Activated CD4-positive, alpha-beta T cell treated with anti-CD3 and anti-CD28 coated beads, Interleukin-10, Interleukin-2, amounts not matched to agents 100 ng/mL and 50 ng/mL, durations not matched to agents 16 hours and 8 hours (primary cell): ENCODE measurements at places on chromosomes 1 and 21.
A peak's percentile ranks its signal among the peaks of the same experiment; 100 is the strongest.

DNA sequence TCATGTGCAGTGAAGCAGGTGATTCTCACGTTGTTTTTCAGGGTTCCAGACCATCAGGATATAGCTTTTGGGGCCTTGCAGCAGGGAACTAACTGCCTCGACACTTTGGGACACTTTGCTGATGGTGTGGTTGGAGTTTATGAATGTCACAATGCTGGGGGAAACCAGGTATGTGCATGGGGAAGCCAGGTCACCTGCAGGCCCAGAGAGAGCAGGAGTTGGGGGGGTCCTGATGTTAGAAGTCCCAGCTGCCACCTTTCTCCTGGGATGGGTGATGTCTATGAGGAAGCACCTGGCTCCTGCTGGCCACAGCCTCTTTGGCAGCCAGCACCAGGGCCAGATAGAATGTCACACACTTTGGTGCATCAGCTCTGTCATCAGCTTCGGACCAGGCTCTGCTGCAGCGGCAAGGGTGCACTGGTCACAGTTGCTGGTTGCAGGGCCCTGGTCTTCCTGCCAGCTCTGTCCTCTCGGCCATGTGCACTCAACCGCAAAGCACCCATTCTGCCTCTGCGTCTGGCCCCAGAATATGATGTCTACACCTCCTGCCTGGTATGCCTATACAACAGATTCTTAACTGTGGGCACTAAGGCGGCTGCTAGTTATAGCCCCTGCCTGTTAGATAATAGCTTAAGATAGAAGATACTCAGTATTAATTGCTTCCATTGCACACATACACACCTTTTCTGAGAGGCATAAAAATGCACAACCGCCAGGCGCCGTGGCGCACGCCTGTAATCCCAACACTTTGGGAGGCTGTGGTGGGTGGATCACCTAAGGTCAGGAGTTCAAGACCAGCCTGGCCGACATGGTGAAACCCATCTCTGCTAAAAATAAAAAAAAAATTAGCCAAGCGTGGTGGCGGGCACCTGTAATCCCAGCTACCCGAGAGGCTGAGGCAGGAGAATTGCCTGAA, 160.7 kb downstream of the PGBD5 start:
- no peak for DNase-seq

DNA sequence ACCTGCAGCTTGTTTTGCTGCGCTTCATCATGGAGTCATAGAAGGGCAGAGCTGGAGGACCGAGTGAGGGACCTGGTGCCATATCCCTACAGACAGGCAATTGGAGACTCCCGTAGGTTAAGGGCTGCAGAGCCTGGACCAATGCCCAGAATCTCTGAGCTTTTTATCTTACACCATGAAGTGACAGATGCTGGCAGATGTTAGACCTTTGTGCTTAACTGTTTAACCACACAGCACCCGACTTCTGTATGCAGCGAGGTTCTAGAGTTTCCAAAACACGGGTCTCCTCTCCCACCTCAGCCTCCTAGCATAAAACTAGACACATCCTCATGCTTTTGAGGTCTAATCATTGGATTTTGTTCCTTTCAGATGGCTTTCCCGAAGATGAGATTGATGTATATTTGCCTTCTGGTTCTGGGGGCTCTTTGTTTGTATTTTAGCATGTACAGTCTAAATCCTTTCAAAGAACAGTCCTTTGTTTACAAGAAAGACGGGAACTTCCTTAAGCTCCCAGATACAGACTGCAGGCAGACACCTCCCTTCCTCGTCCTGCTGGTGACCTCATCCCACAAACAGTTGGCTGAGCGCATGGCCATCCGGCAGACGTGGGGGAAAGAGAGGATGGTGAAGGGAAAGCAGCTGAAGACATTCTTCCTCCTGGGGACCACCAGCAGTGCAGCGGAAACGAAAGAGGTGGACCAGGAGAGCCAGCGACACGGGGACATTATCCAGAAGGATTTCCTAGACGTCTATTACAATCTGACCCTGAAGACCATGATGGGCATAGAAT, 47.6 kb downstream of the B3GALT5 start:
- no peak for DNase-seq

DNA sequence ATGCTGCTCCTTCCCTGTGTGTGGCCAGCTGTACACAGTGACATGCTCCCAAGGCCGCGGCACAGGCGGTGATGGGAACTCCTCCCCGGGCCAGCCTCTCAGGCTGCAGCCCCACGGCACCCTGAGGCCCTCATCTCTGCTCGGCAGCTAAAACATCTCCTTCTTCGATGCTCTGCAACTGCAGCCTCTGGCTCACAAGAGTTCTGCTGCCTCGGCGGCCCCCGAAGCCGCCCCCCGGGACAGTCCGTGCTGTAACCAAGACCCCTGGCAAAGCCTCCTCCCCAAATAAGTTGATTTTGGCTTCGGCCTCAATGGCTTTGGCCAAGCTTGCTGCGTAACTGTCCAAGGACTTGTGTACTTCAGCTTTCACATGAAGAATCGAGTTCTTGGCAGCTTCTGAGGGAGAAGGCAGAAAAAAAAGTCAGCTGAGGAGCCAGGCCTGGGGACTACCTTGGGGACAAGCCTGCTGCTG, 51.3 kb downstream of the GPR161 start:
- no peak for DNase-seq

GRCh38 chr1:29090937-29091618, 32.6 kb downstream of the TMEM200B start:
- no peak for DNase-seq

GRCh38 chr1:223771469-223771813, 59.1 kb downstream of the CAPN2 start:
- DNase-seq, result no peak

DNA sequence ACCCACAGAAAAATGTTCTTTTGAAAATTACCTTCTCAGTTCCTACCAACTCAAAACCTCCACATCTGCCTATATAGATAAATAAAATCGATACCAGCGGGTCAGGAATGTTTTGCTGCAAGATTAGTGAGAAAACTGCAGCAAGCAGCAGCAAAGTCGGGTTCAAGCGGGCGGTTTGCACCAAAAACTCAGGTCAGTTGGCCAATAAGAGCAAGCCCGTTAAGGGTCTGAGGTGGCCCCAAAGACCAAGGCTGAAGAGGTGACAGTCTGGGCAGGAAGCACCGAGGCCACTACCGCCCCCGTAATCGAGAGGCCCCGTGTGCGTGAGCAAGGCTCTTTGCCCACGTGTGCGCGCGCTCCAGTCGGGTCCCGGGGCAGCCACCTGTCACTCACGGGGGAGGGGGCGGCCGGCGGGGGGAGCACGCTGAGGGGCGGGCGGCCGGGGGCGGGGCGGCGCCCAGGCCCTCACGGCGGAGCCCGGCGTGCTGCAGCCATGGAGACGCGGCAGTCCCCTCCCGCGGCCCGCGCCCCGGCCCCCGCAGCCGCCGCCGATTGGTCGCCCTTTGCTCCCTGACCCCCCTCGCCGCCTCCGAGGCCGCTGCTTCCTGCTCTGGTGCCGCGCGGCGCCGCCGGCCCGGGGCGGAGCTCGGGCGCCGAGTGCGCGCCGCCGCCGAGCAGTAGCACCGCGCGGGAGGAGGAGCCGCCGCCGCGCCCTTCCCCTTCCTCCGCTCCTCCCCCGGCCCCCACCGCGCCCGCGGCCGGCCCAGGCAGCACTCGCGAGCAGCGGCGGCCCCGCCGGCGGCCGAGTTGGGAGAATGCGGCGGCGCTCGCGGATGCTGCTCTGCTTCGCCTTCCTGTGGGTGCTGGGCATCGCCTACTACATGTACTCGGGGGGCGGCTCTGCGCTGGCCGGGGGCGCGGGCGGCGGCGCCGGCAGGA, at the start of gene GALNT2:
Gene GALNT2 (plus strand): TSS at position 773 of the 939 bp plus-strand sequence. CDS start 43 bp downstream, at position 816.
- DNase-seq, result peak; percentile 93

- DNase-seq, result no peak
These were observed 583 bp upstream of the RNF223 start for GRCh38 chr1:1074631-1075147.

DNA sequence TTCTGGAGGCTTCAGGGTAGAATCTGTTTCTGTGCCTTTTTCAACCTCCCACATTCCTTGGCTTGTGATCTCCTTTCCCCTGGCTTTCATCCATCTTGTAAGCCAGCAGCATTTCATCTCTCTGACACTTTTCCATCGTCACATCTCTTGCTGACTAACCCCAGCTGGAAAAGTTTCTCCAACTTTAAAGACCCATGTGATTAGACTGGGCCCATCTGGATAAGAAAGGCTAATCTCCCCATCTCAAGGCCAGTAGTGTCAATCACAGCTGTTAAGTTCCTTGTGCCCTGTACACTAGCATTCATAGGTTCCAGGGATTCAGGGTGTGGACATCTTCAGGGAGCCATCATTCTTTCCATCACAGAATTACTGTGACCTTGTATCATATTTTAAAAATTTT, 452.1 kb downstream of the TTLL7 start:
- DNase-seq, result no peak

DNA sequence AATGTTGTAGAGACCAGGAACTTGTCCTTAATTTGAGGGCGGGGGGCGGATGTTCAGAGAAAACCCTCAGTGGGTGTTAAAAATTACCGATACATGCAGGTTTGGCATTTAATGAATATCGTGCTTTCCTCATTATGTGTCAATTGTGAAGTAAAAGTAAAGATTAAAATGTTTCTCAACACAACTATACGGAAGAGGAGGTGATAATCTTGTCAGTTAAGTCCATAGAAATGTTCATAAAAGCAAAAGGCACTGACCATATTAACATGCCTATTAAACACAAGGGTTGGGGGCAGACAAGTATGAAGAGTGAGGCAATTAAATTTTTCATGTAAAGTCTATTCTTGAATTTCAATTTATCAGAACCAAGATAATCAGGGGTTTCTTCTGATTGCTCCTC, 1.3 kb downstream of the BRINP3 start:
- no peak for DNase-seq

DNA sequence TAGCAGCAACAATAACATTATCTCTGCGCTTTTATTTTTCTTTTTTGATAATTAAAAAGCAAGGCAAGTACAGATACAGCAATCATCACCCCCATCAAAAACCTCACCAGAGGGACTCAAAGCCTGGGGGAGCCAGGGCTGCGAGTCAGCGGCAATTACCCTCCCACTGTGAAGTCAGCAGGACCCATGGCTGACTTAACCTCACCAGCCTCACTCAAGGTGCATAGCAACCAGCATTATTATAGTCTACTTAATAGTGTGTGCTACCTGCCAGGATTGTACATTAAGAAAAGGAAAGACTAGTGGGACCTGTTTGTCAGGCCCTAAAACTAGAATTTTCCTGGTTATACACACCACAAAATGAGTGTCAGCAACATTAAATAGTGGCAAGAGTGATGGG, 28.9 kb upstream of the SERBP1 start:
- no peak for DNase-seq

- no peak for DNase-seq
These were observed 35.9 kb downstream of the POFUT2 start for GRCh38 chr21:45251635-45252447.

DNA sequence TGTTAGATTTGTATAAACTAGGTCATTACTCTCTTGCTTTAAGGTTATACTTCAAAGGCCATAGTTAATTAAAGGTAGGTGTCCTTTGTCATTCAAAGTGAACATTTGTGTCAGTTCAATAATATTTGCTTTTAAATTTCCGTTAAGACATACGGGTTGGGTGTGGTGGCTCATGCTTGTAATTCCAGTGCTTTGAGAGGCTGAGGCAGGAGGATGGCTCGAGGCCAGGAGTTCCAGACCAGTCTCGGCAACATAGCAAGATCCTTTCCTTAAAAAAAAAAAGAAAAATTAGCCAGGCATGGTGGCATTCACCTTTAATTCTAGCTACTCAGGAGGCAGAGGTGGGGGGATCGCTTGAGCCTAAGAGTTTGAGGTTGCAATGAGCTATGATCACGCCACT, 80.4 kb downstream of the KIF26B start:
- DNase-seq, result no peak

DNA sequence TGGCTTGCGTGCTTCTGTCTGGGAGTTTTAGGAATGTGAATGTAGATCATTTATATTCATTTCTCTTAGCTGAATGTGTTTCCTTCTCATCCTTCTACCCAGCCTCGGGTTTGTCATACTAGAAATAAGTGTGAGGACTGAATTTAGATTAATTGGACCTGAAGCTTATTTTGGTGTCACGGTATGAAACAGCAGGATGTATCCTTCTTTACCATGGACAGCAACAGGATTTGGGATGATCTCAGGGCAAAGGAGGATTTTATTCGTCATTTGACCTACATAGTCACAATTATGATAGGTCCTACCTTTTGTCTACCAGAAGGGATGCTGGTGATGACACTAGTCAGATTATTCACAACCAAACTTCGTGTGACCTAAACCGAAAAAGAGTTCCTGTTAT, 127.4 kb downstream of the FMN2 start:
- DNase-seq, result no peak

DNA sequence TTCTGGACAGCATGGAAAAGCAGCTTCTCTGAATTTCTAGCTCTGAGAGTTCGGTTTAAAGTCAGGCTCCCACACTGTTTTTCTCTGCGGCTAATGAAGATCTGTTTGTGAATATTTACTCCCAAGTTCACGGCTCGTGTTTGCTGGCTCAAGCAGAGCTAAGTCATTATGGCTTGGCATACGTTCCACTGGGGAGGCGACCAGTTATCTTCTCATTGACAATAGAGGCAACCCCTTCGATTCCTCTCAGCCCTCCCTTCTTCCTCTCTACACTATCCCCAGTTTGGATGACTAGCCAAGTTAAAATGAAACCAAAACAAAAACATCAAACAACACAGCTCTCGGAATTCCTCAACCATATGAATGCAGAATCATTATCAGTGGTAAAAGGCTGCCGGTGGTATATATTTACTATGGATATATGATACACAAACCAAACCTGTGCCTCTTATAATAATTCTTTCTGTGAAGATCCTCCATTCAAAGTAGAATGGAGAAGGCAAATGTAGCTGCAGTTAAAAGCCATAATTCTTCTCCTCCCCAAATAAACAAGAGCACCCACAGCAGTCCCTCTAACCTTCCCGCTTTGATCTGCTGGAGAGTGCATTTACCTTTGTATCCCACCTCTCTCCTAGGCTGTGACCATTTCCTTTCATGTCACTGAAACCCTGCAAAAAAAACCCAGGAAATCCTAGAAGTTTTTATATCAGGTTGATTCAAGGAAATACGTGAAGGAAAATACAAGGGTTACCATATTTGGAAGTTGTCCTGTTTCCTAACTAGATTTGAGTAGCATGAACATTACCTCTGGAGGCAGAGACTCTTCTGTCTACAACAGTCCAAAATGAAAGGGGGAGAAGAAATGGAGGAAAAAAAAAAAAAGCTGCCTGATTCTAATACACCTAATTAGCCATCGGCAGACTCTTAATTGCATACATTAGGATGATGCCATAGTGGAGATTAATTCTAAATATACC, 108.3 kb upstream of the USH2A start:
- DNase-seq, result no peak

- peak; percentile 8 for DNase-seq
These were observed 69.8 kb downstream of the CR1 start for GRCh38 chr1:207565546-207566468.

GRCh38 chr1:179831852-179832699, 45.5 kb downstream of the TOR1AIP2 start:
- DNase-seq, result no peak

DNA sequence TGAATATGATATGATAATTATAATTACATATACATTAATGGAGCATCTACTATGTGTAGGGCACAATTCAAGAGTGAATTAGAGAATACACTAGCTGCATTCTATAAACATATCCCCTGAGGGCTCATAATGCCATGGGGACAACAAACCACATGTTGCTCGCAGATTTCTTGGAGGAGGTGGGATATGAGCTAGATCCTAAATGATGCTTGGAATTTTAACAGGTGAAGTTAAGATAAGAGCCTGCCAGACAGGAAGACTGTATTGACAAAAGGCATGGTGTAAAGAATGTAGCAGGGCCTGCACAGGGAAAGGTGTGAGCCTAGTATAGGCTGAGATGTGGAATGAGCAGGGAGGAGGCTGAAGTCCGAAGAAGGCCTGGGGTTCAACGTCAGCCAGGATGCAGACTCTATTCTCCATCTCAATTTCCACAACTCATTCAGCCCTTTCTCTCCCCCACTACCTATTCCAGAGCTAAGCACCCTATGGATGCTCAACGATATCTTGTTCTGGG, 120.2 kb downstream of the ELAVL4 start:
- no peak for DNase-seq
